ENCODE measurements at places on chromosomes 12 and 14.
A peak's percentile ranks its signal among the peaks of the same experiment; 100 is the strongest.

DNA sequence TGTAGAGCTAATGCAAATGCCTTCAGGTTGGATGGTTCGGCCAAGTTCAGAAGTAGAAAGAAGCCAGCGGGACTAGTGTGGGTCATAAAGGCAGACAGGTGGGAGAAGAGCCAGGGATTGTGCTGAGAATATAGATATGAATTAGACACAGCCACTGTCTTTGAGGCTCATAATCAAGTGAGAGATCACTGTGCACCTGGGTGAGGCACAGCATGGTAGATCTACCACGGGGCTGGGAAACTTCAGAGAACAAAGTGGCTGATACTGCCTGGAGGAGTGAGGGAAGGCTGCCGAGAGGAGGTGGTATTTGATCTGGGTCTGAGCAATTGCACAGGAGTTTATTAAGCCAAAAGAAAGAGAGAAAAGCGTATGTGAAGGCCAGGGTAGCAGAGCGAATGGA is 40.6 kb upstream of the CHST11 start:
- DNase-seq, result no peak

GRCh38 chr12:104680491-104680890 is 223.7 kb downstream of the CHST11 start:
- DNase-seq, result peak; percentile 53

- DNase-seq, result no peak
These were observed 24.0 kb upstream of the LGR5 start for GRCh38 chr12:71415336-71416231.

GRCh38 chr12:55624056-55624455 is 12.6 kb upstream of the OR10P1 start:
- DNase-seq, result no peak

DNA sequence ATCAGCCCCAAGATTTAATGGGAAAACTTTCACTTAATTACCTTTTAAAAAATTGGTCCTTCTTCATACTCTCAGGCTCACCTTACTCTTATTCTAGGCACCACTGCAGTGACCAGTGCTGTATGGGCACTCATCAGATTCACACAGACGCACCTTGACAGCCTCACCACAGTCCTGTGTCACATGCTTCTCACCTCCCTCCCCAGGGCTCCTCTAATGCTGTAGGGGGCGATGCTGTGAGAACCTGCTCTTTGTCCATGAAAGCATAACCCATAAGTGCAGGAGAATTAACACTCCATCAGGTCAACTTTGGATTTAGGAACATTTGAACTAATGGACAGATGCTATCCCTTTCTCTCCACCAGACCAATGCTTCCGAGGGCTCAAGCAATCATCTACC is 13.9 kb upstream of the PPP4R3A start:
- no peak for DNase-seq

DNA sequence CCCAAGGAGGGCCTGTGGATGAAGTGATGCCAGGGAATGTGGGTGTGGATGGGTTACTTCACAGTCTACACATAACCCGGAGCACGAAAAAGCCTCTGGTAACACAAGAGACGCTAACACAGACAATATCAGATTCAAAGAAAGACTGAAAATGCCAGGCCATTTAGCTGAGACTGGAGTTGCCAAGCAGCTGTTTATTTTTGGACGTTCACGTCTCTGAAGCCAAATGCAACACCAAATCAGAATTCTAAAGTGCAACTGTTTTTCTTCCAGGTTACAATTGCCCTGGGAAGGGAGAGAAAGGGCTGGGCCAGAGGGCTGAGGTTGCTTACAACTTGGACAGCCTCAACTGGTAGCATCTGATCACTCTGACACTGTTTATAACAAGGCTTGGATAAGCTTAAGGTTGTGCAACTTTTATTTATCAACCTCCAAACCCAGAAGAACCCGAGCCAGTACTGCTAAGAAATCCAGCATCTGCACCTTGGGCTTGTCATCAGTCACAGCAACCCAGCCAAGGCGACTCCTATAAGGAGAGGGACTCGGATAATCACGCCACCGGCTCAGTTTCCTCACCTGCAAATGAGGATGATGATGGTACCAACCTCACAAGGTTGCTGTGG is 24.8 kb downstream of the NUAK1 start:
- DNase-seq, result no peak

DNA sequence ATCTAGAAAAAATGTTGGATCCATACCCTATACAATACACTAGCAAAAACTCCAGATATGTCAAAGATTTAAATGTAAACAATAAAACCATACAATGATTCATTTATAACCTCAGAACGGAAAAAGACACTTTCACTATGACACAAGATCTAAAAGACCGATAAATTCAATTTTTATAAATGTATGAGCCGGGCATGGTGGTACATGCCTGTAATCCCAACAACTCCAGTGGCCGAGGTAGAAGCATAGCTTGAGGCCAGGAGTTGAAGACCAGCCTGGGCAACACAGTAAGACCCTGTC is 2.5 kb upstream of the SOS2 start:
- no peak for DNase-seq

- no peak for DNase-seq
These were observed 617 bp upstream of the MGP start for GRCh38 chr12:14886271-14886670.

GRCh38 chr12:31868965-31869364 is 90.2 kb upstream of the RESF1 start:
- DNase-seq, result no peak

GRCh38 chr12:4356041-4356327 is 23.5 kb downstream of the FGF23 start:
- DNase-seq, result no peak

GRCh38 chr14:35988972-35989690 is 163.0 kb downstream of the BRMS1L start:
- DNase-seq, result no peak

GRCh38 chr14:93538413-93538812 is 107.7 kb downstream of the UNC79 start:
- no peak for DNase-seq

- no peak for DNase-seq
These were observed 98.3 kb downstream of the UNC79 start for GRCh38 chr14:93528884-93529558.

GRCh38 chr14:70454731-70455130 is 2.8 kb downstream of the ADAM21 start:
- DNase-seq, result no peak

DNA sequence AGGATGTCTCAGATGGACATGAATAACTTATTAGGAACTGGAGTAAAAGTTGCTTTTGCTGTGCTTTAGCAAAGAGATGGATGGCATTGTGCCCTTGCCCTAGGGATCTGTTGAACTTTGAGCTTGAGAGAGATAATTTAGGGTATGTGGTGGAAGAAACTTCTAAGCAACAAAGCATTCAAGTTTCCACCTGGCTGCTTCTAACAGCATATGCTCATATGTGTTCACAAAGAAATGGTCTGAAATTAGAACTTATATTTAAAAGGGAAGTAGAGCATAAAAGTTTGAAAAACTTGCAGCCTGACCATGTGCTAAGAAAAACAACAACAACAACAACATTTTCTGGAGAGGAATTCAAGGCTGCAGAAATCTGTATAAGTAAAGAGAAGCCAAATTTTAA is 7.9 kb upstream of the CPSF6 start:
- no peak for DNase-seq
